ENCODE measurements at places on chromosomes 11 and 22.

DNA sequence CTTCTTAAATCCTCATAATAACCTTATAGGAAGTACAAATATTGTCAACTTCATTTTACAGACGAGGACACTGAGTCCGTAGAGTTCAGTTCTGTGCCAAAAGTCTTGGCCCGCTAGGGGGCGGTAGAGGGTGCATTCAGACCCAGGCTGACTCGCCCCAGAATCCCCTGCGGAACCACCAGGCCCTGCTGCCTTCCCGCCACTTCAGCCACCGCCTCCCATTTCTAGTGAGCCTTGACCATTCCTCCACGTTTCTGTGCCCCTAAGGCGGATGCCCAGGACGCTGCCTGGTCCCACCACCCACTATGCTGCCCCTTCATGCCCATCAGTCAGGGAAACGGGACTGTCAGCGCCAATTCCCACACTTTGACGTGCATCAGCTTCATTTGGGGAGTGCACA, 19.1 kb downstream of the SYT13 start:
- H3K36me3 ChIP-seq, result no peaks in the 10 kb centered on the region
- H3K27ac ChIP-seq, result no peak overlapping the region
- no peak overlapping the region for H3K4me3 ChIP-seq
- peak; percentile 42 for DNase-seq
- H3K4me1 ChIP-seq, result no peaks in the 10 kb centered on the region
- peaks cover 62% of the 10 kb centered on the region for H3K27me3 ChIP-seq

DNA sequence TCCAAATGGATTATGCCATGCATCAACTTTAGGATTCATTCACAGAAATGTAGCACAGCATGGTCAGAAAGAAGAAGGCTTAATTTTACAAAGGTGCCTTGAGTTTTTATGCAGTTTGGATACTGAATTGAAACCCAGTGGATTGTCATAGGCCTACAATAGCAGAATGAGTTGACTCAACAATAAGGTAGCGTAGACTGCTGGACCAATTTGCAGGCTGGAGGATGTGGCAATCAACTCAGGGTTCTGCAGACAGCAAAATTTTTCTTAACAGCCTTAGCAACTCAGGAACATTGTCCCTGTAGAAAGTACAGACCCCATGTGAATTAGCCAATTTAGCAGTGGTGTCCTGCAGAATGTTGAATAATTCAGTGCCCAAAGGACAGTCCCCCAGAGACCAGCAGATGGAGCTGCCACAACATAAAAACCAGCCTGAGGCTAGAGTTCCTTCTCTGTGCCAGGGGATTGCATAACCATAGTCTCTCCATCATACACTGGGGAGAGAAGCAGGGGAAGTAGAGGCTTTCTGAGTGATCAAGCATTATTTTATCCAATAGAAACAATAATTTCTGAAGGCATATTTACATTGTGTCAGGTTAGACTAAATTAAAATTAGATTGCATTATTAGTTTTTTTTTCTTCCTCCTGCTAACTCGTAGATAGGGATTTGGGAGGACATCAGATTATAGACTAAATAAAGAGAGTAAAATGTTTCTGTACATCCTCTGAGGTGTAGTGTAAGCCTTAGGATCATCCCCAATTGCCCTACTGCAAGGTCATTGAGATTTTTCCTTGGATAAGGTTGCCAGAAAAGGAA, 20.3 kb upstream of the MRPL17 start:
- peak; percentile 23 for DNase-seq
- H3K4me1 ChIP-seq, result peaks cover 22% of the 10 kb centered on the region
- H3K27ac ChIP-seq, result no peak overlapping the region
- H3K4me3 ChIP-seq, result no peak overlapping the region
- peaks cover 4% of the 10 kb centered on the region for H3K27me3 ChIP-seq
- no peaks in the 10 kb centered on the region for H3K36me3 ChIP-seq

GRCh38 chr11:9774591-9775397, 110.9 kb downstream of the SWAP70 start:
- no peak overlapping the region for H3K27ac ChIP-seq
- H3K27me3 ChIP-seq, result no peaks in the 10 kb centered on the region
- no peak overlapping the region for H3K4me3 ChIP-seq
- H3K4me1 ChIP-seq, result peaks cover 9% of the 10 kb centered on the region
- DNase-seq, result no peak

DNA sequence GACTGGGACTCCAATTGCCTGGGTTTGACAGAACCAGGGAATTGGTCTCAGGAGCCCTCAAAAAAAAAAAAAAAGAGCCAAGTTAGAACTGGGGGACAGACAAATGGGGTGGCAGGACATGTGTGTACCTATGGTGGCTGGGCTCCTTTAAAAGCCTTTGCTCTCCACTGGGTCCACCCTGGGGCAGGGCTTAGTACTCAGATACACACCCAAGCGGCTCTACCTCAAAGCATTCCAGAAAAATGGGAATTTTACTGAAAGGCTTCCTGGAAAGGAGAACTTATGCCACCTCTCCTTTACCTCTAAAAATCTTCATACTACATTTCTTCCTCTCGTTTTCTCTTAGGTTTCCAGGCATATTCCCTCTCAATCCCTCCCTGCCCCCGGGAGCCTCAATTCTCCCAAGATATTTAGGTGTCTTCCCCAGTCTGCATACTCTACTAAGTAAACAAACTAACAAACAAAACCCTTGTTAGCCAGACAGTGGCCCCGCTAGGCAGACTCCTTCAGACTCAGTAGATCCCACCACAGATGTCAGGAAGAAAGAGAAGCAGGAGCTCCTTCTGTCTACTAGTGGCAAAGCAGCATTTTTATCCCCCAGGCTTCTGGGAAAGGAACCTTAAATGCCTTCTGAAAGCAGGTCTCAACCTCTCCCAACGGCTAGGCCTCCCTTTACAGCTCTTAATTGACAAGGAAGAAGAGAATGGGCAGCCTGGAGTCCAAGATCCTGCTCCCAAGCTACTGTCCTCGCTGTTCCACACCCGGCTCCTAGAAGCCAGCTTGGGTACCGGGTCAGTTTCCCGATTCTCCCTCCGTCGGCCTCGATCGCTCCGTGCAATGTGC, 653 bp downstream of the PCSK7 start:
- peak overlapping the region; percentile 64 for H3K27ac ChIP-seq
- H3K36me3 ChIP-seq, result peaks cover 9% of the 10 kb centered on the region
- DNase-seq, result no peak
- H3K4me3 ChIP-seq, result peak overlapping the region; percentile 98

DNA sequence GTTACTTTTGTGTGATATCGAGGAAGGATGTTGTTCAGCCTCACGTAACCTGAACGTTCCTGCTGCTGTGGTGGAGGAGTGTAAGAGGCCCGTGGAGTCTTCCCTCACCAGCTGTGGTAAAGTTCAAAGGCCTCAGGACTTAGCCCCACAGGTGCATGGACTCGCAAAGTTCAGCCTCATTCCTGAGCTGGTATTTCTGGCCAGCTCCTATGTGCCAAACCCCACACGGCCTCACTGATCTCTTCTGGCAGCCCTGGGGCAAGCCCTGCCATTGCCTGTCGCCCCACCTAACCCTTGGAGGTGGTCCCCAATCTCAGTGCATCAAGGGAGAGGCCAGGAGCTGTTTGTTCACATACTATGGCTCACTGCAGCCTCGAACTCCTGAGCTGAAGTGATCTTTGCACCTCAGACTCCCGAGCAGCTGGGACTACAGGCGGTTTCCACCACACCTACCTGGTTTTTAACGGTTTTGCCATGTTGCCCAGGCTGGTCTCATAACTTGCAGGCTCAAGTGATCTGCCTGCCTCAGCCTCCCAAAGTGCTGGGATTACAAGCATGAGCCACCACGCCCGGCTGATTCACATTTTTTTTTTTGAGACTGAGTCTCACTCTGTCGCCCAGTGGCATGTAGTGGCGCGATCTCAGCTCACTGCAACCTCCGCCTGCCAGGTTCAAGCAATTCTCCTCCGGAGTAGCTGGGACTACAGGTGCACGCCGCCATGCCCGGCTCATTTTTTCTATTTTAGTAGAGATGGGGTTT, 2.2 kb downstream of the PHRF1 start:
- H3K27me3 ChIP-seq, result peaks cover 4% of the 10 kb centered on the region
- peak overlapping the region; percentile 32 for H3K27ac ChIP-seq
- peaks cover 55% of the 10 kb centered on the region for H3K4me1 ChIP-seq
- H3K4me3 ChIP-seq, result peak overlapping the region; percentile 90

DNA sequence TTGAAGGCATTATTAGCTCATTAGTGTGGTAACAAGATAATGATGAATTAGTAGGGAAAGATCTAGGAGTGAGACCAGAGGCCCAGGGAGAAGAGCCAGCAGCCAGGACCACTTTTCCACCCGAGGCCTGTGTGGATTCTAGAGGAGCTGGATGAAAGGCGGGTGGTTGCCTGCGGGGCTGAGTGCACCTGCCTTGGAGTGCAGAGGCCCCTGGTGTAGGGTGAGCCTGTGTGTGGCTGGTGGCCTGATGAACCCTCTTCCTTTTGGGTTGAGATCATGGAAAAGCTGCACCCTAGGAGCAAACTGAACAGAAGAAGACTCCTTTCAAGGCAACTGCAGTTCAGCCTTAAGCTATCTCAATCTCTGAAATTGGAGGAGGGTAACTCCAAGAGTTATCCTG, 5.9 kb upstream of the TP53AIP1 start:
- H3K36me3 ChIP-seq, result no peaks in the 10 kb centered on the region
- H3K4me3 ChIP-seq, result no peak overlapping the region
- H3K4me1 ChIP-seq, result peaks cover 7% of the 10 kb centered on the region
- peak; percentile 37 for DNase-seq
- H3K27ac ChIP-seq, result no peak overlapping the region

- H3K4me3 ChIP-seq, result no peak overlapping the region
- peaks cover 50% of the 10 kb centered on the region for H3K36me3 ChIP-seq
- H3K4me1 ChIP-seq, result peaks cover 91% of the 10 kb centered on the region
- H3K27ac ChIP-seq, result peak overlapping the region; percentile 34
- DNase-seq, result no peak
These were observed 5.8 kb downstream of the RPS19BP1 start for GRCh38 chr22:39526736-39527171.

GRCh38 chr11:130128626-130129025, 31.0 kb upstream of the ST14 start:
- H3K27me3 ChIP-seq, result no peaks in the 10 kb centered on the region
- H3K36me3 ChIP-seq, result peaks cover 77% of the 10 kb centered on the region
- no peak overlapping the region for H3K4me3 ChIP-seq
- peaks cover 14% of the 10 kb centered on the region for H3K4me1 ChIP-seq
- DNase-seq, result no peak

GRCh38 chr11:123214396-123214795, 19.3 kb upstream of the CLMP start:
- no peak overlapping the region for H3K4me3 ChIP-seq
- peaks cover 84% of the 10 kb centered on the region for H3K4me1 ChIP-seq
- no peak for DNase-seq
- no peak overlapping the region for H3K27ac ChIP-seq
- no peaks in the 10 kb centered on the region for H3K36me3 ChIP-seq
- H3K27me3 ChIP-seq, result no peaks in the 10 kb centered on the region

- peaks cover 24% of the 10 kb centered on the region for H3K36me3 ChIP-seq
- H3K27ac ChIP-seq, result peak overlapping the region; percentile 78
- DNase-seq, result no peak
- peaks cover 52% of the 10 kb centered on the region for H3K4me1 ChIP-seq
- H3K27me3 ChIP-seq, result no peaks in the 10 kb centered on the region
These were observed 7.5 kb downstream of the HMBS start for GRCh38 chr11:119091966-119092879.

DNA sequence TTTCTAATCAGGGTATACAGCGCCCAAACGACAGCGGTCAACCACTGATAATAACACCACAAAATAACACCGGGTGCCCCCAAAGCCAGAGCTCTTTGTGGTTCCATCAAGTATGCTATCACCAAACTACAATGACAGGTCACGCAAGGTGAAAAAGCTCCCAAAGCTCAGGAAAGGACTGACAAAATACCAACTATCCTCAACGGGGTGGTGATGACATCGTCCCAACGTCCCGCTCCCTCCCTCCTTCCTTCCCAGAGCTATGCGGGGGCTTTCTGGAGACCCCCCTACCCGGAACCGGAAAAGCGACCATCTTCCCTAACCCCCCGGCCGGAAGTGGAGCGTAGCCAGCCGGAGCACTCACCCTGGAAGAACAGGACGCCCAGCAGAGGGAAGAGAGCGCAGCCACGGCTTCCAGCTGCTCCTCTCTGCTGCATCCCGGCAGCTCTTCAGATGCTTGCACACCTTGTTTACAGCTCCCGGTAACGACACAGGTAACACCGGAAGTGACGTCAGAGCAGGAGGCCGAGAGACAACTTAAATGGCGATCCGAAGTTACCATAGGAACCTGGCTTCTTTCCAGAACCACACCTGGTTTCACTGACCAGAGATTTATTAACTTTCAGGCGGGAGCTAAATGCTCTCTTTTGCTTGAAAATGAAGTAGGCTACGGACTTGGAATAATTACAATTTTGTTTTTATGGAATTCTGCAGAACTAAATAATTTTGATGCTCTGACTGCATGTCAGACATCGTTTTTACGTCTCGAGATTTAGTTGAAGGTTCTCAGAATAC, at the start of gene MPZL3:
Gene MPZL3 (minus strand): TSS at position 508 of the 795 bp plus-strand sequence. CDS start 71 bp downstream, at position 437.
- peaks cover 11% of the 10 kb centered on the region for H3K4me1 ChIP-seq
- peak within 1 kb of the TSS; percentile 97 for H3K4me3 ChIP-seq
- peaks cover 95% of the 10 kb centered on the region for H3K27me3 ChIP-seq
- DNase-seq, result peak; percentile 60
- peaks cover 22% of the 10 kb centered on the region for H3K36me3 ChIP-seq

GRCh38 chr22:28106617-28107016, 187.6 kb upstream of the PITPNB start:
- no peak overlapping the region for H3K27ac ChIP-seq
- DNase-seq, result no peak
- H3K4me1 ChIP-seq, result peaks cover 26% of the 10 kb centered on the region
- no peak overlapping the region for H3K4me3 ChIP-seq
- peaks cover 26% of the 10 kb centered on the region for H3K36me3 ChIP-seq

GRCh38 chr11:92829121-92829520, 140.3 kb upstream of the MTNR1B start:
- peaks cover 31% of the 10 kb centered on the region for H3K36me3 ChIP-seq
- H3K4me3 ChIP-seq, result no peak overlapping the region
- peaks cover 10% of the 10 kb centered on the region for H3K27me3 ChIP-seq
- no peak overlapping the region for H3K27ac ChIP-seq

DNA sequence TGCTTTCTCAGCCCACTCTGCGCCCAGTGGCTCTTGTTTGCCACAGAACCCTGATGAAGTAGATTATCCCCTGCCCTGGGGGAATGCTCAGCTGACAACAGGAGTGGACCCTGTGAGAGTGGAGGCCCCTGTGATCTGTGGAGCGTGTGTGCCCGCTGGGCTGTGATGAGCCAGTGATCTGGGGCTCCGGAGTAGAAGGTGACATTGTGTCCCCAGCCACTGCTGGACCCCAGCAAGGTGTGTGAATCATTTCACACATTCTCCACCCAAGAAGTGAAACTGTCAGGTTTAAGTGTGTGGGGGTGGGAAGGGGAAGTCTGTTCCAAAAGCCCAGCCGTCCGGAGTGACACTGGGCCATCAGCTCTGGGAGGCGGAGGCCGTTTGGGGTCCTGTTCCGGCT, 33.1 kb upstream of the GRAMD4 start:
- H3K27me3 ChIP-seq, result peaks cover 30% of the 10 kb centered on the region
- H3K27ac ChIP-seq, result no peak overlapping the region
- no peak for DNase-seq
- no peak overlapping the region for H3K4me3 ChIP-seq
- peaks cover 62% of the 10 kb centered on the region for H3K4me1 ChIP-seq
- peaks cover 10% of the 10 kb centered on the region for H3K36me3 ChIP-seq

GRCh38 chr11:124763156-124763947, 1.3 kb upstream of the ESAM start:
- H3K36me3 ChIP-seq, result peaks cover 21% of the 10 kb centered on the region
- peaks cover 46% of the 10 kb centered on the region for H3K4me1 ChIP-seq
- H3K27ac ChIP-seq, result no peak overlapping the region
- DNase-seq, result peak; percentile 94
- peak overlapping the region; percentile 83 for H3K4me3 ChIP-seq

GRCh38 chr22:37354670-37355069, 72.4 kb downstream of the CYTH4 start:
- peaks cover 42% of the 10 kb centered on the region for H3K27me3 ChIP-seq
- no peak for DNase-seq
- no peak overlapping the region for H3K4me3 ChIP-seq
- H3K4me1 ChIP-seq, result peaks cover 20% of the 10 kb centered on the region

All from nephron progenitor cell (in vitro differentiated cells).